ENCODE measurements at places on chromosomes 12 and 14.

DNA sequence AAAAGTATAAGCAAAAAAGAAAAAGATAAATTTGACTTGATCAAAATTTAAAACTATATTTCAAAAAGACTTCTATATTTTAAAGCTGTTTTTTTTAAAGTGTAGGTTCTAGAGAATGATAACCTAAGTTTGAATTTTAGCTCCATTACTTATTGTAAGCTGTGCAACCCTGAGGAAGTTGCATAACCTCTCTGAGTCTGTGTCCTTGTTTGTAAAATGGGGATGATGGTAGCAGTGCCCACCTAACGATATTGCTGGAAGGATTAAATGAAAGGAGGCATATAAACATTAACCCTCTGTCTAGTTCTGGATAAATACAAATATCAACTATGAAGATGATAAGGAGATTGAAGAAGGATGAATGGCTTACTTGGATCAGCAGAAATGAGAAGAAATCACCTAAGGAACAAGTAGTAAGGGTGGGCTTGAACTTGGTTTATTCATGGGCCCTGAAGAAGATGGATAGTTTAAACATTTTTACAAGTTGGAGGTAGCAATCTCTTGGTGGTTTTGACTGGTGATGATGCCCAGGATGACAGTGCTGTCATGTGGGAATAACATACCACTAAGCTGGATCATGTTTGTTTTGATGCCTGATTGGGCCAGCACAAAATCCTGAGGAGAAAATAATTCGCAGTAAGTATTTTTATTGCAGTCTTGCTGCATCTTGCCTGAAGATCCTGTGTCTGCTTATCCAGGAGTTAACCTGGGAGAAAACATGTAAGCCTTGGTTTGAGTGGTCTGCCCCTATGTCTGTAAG, 35.0 kb downstream of the TXNRD1 start:
- DNase-seq = no peak

GRCh38 chr12:28086521-28087155, 103.6 kb upstream of the CCDC91 start:
- no peak for DNase-seq

DNA sequence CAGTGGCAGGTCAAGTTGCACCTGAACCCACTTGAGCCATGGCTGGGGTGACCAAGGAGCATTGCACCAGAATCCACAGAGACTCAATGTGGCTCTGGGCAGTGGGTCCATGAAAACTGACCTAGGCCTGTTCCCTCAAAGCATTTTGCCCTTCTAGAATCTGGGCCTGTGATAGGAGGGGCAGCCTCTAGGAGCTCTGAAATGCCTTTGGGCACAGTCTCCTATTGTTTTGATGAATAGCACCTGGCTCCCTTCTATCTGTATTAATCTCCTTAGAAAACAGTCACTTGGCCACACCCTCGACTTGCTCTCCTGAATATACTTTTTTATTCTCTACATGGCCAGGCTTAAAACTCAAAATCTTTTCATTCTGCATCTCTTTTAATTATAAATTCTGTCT, 14.1 kb upstream of the KRAS start:
- no peak for DNase-seq

GRCh38 chr14:99123208-99123870, 148.7 kb downstream of the BCL11B start:
- DNase-seq = no peak

DNA sequence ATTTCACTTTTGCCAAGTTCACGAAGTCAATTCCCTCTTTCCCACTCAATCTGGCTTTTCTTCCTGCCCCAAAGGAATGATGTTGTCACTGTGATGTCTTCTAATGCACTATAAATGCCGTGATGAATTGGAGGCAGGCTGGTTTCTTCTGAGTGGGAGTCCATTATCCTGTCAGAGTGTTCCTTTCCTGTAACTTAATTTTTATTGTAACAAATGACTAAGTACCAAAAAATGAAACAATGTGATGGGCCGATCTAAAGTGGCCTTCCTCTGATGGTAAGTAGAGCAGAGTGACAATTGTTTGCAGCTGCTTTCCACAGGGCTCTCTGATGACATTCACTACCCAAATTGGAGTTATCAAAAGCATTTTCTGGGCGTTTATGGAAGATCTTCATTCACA, 22.2 kb downstream of the TMEM30B start:
- DNase-seq = no peak

- no peak for DNase-seq
These were observed 25.1 kb downstream of the MOK start for GRCh38 chr14:102279688-102280348.

DNA sequence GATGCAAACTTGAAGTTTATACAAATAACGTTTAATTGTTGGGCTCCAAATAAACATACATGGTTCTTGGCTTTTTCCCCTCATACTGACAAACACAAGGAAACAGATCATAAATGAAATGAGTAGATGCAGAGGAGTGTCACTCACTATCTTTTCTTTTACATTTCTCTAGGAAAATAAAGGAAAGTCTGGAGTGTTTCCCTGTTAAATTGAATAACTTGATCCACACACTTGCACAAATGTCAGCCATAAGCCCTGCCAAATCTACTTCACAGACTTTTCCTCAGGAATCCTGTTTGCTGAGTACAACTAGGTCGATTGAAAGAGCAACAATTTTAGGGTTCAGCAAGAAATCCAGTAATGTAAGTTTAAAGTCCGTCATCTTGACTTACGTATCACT, 175.3 kb downstream of the PLCZ1 start:
- DNase-seq = no peak

DNA sequence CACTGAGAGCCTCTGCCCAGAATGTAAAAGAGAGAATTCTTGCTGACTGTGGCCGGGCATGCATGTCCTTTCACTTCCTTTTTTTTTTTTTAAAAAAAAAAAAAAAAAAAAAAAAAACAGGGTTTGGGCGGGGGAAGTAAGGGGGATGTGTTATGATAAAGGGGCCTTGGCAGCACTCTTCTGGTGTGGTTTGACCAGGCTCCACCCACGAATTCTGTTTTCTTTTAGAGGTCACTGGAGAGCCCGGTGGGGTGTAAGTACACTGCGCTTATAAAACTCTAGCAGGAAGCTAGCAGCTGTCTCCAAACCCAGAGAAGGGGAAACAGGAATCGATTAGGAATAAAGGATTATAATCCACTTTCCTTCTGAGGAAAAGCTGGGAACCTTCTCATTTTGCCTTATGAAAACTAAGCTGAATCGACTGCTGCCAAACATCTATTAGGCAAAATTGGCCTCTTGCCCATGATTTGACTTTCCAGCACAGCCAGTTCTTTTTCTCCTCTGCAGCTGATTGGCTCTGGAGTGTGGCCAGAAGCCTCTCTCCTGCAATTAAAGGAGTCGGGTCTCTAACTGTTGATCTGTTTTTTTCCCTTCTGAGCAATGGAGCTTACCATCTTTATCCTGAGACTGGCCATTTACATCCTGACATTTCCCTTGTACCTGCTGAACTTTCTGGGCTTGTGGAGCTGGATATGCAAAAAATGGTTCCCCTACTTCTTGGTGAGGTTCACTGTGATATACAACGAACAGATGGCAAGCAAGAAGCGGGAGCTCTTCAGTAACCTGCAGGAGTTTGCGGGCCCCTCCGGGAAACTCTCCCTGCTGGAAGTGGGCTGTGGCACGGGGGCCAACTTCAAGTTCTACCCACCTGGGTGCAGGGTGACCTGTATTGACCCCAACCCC, 27.7 kb upstream of the HIGD1C start:
- DNase-seq = no peak

GRCh38 chr12:116561181-116561821, 2.1 kb downstream of the MAP1LC3B2 start:
- no peak for DNase-seq

DNA sequence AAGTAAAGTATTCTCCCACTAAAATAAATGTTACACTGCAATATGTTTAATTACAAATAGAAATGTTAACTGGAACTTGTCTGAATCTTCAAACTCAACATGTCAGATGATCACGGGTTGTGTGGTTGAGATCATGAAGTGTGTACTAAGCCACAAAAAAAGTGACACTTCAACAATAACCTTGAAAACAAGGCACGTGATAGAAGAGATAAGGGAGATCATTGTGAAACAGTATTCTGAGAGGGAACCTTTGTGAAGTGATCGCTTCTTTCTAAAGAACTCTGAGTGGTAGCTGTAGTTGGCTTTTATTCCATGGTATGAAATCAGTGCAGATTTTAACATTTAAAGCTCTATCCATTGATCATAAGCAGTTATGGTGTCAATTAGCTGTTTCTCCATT, 60.0 kb downstream of the LIN52 start:
- DNase-seq = no peak

GRCh38 chr12:92403210-92404175, 257.8 kb upstream of the BTG1 start:
- no peak for DNase-seq

GRCh38 chr12:109982210-109982609, 14.0 kb downstream of the GIT2 start:
- DNase-seq = no peak

- no peak for DNase-seq
These were observed 25.8 kb downstream of the GPR135 start for GRCh38 chr14:59439256-59439965.

DNA sequence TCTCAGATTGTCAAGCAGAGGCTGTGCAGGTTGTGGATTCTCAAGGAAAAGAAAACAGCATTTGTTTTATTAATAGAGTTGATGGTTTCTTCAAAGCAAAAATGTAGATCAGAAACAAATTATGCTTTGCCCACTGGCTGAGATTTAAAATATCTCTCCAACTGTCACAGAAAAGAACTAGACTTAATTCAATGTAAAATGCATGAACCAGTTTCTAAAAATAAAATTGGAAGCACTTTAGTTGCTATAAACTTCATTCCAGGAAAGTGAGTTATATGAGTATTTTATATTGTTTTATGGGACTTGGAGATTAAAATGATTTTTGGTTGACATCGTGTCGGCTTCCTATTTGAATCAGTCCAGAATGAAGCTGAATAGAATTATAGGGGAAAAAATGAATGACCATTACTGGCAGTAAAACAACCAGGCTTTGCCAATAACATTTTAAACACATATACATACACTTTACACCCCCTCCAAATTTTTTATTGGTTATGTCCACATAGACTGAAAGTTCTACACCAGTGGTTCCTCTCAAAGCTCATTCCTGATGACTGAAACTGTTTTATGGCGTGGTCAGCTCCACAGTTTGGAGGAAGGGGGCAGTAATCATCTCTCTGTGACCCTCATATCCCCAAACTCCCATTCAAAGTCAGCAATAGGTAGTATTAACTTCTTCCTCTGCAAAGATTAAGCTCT, 55.5 kb upstream of the DAAM1 start:
- DNase-seq = no peak

GRCh38 chr14:97581016-97581415, 783.8 kb downstream of the VRK1 start:
- peak; percentile 19 for DNase-seq

DNA sequence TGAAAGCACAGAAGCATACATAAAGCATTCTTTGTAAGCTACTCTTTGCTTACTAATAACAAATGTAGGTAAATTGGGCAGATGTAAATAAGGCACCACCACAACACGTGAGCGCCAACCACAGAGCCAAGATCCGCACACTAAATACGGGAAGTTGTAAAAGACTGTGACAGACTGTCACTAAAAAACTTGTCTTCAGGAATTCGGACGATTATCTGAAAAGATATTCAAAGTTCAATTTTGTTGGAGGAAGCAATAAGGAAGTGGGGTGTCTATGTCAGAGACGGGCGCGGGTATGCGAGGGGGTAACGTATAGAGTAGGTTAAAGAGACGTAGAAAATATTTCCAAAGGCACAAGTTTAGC, 1.5 kb upstream of the HSP90B1 start:
- no peak for DNase-seq

GRCh38 chr12:51905471-51906429, 1.6 kb upstream of the ACVRL1 start:
- no peak for DNase-seq

- DNase-seq = no peak
These were observed 28.8 kb downstream of the KLRK1 start for GRCh38 chr12:10361084-10361483.

GRCh38 chr12:81610955-81611889, 147.9 kb downstream of the PPFIA2 start:
- DNase-seq = no peak

DNA sequence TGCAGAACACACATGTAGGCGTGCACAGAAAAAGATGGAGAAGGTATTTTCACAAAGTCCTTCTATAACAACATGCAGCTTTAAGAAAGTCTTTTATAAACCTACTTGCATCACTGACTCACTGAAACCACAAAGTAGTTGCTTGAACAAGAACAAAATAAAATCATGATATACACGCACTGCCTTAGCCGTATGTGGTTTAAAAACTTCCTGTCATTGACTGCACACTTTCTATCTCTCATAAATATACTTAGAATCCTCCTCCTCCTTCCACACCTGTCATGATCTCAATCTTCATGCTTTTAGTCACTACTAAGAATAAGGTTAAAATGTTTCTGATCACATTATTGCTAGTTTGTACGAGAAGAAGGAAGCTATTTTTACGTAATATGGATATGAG, 31.8 kb upstream of the RAD51AP1 start:
- DNase-seq = no peak

DNA sequence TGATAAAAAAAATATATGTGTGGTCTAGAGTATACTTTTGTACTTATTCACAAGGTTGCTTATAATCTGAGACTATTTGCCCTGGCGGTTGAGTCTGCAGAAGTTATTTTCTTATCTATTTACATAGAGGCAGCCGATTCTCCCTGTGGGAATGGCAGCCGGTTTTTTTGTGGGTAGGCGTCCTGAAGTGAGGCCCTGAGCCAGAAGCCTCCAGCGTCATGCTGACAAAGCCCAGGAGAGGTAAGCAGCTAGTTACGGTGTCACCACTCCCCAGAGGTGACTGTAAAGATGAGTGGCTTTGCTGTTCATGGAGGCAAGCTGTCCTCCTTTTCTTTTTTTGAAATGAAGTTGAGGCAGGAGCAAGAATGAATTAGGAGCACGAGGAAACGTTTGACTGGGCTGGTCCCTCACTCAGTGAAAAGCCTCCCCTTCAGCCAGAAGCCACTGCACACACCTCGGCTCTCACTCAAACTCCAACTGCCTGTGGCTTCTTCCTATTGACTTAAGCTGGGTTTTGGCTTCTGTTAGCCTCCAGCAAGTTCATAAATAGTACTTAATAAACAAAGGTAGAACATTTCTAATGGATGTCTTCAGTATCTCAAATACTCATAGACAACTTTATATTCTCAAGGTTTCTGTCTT, 21.5 kb downstream of the PAX9 start:
- no peak for DNase-seq

- no peak for DNase-seq
These were observed 2.7 kb downstream of the KHNYN start for GRCh38 chr14:24432259-24433131.

GRCh38 chr14:86196471-86196870, 666.5 kb downstream of the FLRT2 start:
- no peak for DNase-seq
